Hematopoietic multipotent progenitor cell (in vitro differentiated cells): ENCODE measurements at places on chromosomes 5 and 9. TPM values are rescaled to one million over a fixed set of nuclear protein-coding genes. Genes with fewer than 3 reads are reported as not detected.

DNA sequence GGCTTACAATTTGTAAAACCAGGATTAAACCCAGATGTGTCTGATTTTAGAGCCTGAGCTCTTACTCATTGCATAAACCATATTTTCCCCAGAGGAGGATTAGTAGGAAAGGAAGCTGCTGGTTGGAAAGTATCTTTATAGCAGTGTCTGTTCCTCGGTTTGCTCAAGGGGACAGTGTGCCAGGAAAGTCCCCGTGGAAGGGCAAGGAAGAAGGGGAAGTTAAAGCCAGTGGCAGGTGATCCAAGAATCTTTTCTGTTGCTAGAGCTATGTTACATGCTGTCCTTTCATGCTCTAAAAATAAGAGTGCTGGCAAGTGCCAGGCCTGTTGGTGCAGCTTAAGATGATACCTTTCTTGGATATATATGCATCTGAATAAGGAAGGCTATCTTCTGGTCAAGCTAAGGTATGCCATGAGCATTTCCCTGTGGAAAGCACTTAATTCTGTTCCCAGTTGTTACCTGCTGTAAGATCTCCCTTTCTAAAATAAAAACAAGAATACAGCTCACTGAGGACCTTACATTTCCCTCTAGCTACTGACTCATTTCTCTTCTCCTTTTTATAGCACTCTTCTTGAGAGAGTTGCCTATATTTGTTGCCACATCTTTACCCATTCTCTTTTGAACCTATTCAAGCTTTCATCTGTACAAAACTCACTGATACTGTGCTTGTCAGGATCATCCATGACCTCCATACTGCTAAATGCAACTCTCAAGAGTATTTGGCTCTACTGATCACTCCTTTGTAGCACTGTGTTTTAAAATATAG is 8.0 kb downstream of the PDCD1LG2 start:
- DNase-seq, result no peak

Gene BHMT
- not detected for total RNA-seq

- no peak for DNase-seq
Measured at GRCh38 chr5:167699432-167699831, 592.0 kb upstream of the WWC1 start.

Gene IFNK
- total RNA-seq, result not detected

Gene DBH
- total RNA-seq, result not detected

DNA sequence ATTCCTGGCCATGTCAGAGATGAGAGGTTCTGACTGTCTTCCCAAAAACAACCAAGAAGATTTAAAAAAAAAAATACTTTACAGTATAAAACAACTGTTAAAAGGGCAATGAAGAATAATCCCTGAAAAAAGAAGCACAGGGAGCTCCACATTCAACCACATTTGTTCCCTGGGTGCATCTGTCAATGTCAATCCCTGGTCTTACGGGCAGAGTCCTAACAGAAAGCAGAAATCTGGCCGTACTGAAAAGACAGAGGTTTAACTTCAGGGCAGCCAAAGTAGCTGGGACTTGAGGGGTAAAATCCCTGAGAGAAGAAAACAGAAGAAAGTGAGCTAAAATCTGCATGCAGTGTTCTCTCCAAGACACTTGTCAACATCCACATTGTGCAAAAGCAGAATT is 76.6 kb downstream of the RICTOR start:
- no peak for DNase-seq

DNA sequence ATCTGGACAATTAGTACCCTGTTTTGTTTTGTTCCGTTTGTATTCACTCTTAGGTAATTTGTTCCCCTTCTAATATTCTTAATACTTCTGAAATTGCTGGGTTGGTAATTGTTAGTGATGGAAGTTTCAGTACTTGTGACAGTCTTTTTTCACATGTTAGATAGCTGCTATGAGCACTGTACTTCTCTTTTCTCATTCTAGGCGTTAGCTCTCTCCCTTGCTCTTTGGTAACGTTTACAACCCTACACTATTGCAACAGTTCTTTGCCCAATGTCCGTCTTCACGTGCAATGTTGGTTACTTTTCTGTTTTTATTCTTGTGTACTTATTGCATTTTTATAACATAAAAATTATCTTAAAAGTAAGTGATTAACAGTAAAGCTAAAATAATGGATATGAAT is 1509.0 kb downstream of the MAT2B start:
- DNase-seq, result no peak

DNA sequence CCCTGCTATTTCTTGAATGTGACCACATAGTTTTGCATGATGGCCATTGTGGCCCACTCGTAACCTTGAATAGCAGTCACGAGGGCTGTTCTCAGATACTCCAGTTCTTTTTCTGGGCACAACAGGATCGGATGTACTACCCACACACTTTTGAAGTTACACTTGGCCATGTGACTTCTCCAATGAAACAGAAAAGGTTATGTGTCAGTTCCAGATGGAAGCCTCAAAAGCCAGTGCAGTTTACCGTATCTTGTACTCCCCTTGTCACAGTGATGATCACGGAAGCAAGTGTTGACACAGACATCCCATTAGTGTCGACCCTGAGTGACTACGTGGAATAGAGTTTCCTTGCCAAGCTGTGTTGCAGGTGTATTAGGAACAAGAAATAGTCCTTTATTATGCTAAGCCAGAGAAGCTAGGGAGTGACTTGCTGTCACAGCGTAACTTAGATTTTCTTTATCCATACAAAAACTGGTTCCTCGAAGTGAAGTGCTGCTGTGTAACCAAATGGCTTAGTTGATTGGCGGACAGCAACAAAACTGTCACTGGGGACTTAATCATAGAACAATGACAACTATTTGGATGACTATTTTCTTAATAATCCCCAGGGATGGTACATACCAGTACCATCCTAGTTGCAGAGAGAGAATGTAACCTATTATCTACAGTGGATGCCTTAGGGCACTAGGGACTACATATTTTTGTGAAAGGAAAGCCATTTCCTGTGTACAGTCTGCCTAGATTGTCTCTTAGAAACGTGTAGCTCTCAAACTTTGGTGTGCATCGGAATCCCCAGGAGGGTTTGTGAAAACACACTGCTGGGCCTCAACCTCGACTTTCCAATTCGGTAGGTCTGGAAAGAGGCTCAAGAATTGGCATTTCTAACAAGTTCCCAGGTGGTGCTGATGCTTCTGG is 90.1 kb upstream of the DMRT1 start:
- no peak for DNase-seq

- DNase-seq, result no peak
Measured at GRCh38 chr9:124366476-124367220, 48.6 kb downstream of the PSMB7 start.
